ENCODE measurements at places on chromosomes 1 and 21.

- no peak for DNase-seq
Measured at GRCh38 chr1:20223551-20224419, 37.5 kb upstream of the PLA2G2C start.

DNA sequence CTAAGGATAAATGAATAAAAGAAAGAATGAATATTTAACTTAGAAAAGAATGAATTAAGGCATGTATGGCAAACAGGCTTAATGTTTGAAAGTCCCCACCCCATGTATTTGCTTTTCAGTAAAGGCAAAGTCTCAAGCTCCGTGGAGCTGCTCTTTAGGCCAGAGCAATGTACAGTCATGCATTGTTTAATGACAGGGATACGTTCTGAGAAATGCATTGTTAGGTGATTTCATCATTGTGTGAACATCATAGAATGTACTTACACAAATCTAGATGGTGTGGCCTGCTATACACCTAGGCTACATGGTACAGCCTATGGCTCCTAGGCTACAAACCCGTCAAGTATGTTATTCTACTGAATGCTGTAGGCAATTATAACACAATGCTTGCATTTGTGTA is 51.6 kb upstream of the SPATA6 start:
- peak; percentile 21 for DNase-seq

DNA sequence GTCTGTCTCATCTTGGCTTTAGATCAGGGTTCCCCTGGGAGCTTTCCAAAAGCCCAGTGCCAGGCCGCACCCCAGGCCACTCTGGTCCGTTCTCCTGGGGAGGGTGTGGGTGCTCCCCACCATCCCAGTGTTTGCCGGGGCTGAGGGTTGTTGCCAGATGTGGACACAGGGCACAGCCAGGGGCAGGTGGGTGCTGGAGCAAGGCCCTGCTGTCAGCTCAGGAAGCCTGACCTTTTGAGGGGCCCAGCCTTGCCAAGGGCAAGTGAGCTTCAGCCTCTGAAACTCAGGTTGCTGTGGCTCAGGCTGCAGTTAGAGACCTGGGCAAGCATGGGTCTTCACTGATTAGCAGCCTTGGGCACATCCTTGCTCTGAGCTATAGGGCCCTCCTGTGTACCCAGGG is 22.8 kb upstream of the ZBTB21 start:
- no peak for DNase-seq

GRCh38 chr1:178324003-178324402 is 172.8 kb downstream of the CLEC20A start:
- no peak for DNase-seq

DNA sequence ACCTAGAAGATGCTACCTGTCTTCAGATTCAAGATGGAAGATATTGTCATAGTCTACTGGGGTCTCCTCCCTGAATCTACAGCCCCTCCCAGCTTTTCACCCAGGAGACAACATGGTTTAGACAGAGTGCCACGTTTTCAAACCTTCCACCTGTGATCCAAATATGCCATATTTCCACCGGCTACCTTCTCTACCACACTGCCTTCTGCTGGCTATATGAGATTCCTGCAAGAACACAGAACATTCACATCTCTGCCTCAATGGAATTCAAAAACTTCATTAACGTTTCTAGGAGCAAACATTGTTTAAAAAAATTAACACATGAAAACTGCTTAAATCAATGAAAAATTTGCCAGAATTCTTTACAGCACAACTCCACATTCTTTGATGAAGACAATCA is 12.9 kb upstream of the LELP1 start:
- no peak for DNase-seq

DNA sequence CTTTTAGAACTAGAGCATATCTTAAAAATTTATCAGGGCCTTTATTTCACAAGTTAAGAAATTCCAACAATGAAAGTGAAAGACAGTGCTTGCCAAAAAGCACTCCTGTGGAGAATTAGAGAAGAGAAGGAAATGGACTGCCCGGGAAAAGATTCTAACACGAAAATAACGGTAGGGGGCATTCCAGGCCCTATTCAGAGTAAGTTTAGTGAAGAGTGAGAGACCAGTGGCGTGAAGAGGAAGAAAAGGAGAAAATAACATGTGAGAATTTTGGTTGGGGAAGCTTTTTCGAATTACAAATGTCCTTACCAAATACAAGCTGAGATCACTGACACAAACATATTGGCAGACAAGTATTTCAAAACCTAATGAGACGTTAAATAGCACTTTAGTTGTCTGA is 38.4 kb upstream of the RBM34 start:
- DNase-seq: peak; percentile 62

- no peak for DNase-seq
Measured at GRCh38 chr1:47224676-47225399, 7.2 kb downstream of the TAL1 start.

DNA sequence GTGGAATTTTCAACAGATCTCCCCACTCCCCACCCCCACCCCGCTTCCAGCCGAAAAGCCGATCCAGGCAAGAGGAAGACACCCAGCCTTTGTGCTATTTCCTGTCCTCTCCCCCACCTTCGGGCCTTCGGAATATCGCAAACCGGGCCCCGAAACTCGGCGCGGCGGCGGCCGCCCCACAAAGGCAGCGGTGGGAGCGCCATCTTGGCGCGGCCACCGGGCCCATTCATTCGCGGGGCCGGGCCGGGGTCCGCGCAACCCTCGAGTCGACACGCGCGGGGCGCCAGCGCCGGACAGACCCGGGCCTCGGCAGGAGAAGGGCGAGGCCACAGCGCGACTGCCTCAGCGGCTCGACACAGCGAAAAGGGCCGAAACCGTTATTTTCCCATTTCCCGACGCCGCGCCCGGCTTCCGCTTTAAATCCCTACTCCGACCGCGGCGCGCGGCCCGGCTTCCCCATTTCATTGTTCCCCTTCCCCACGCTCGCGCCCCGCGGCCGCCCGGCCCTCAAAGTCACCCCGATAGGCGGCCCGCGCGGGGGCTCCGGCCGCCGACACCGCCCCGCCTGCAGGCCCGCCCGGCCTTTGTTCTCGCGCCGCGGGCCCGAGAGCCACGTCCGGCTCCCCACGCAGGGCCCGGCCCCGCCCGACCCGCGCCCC is 911 bp downstream of the GNB1 start:
- peak; percentile 82 for DNase-seq

- no peak for DNase-seq
Measured at GRCh38 chr1:29807689-29808088, 571.4 kb downstream of the PTPRU start.

DNA sequence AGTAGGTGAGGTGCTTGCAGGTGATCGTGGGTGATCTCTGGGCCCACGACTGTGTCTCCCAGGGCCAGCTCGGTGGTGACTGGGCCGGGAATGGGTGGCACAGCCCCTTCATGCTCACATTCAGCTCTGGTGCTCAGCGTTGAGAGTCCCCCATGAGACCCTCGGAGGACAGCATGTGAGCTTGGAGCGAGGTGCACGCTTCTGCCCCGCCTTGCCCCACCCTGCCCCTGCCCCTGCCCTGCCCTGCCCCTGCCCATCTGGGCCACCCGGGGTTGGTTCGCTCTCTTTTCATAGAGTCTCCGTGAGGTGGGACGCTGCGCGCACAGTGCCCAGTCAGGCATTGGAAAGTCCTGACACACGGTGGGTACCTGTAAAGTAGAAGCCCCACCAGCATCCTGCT is 75.3 kb upstream of the ACTL8 start:
- DNase-seq: no peak

DNA sequence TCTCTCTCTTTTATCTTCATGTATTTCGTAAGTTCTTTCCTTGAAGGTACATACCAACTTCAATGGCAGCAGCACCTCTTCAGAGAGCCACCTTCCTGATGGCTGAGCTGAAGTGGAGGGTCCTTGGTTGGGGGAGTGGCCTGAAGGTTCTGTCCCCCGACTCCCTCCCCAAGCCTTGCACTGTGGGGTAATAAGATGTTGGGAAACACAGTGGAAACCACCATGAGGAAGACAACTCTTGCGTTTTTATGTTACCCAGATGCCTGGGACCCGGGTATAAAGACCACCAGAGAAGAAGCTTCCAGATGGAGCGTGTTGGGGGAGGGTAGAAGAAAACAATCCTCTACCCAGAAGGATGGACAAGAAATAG is 794 bp downstream of the KRTAP12-3 start:
- no peak for DNase-seq

GRCh38 chr1:41649396-41650027 is 165.0 kb upstream of the EDN2 start:
- DNase-seq: no peak

- DNase-seq: no peak
Measured at GRCh38 chr1:236091933-236092318, 27.0 kb upstream of the NID1 start.

DNA sequence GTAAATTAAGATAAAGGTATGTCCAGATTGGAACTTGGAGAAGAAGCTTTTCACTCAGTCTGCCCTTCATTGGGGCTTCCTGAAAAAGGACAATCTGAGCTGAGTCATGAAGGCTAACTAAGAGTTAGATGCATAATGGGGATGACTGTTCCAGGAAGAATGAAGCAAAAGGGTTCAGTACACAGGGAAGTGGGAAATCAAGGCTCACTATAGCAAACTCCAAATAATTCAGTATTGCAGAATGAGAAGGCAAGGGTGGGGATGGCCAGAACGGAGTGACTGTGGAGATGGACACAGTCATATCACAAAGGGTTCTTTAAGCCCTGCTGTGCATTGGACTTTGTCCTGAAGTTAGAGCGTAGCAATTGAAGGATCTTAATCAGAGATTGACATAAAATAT is 158.3 kb downstream of the FGGY start:
- DNase-seq: no peak

DNA sequence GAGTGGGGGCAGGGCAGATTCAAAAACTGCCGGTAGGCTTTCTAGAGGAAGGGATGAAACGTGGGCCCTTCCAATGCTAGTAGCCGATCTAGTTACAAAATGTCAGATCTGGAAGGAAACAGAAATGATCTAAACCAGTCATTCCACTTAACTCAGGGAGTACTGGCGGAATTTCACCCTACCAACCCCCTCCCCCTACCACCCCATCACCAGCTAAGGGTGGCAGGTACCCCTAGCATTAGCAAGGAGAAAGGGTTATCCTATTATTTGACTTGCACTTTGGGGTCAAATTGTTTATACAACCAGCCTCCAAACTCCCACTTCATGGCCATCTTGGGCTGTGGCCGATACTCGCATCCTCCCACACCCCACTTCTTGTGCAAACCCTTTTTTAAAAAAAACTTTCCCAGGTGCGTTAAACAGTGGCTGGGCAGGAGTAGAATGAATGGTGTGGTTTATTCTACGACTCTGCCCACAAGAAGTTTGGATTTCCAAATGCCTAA is 644 bp upstream of the MRPL24 start:
- DNase-seq: no peak

DNA sequence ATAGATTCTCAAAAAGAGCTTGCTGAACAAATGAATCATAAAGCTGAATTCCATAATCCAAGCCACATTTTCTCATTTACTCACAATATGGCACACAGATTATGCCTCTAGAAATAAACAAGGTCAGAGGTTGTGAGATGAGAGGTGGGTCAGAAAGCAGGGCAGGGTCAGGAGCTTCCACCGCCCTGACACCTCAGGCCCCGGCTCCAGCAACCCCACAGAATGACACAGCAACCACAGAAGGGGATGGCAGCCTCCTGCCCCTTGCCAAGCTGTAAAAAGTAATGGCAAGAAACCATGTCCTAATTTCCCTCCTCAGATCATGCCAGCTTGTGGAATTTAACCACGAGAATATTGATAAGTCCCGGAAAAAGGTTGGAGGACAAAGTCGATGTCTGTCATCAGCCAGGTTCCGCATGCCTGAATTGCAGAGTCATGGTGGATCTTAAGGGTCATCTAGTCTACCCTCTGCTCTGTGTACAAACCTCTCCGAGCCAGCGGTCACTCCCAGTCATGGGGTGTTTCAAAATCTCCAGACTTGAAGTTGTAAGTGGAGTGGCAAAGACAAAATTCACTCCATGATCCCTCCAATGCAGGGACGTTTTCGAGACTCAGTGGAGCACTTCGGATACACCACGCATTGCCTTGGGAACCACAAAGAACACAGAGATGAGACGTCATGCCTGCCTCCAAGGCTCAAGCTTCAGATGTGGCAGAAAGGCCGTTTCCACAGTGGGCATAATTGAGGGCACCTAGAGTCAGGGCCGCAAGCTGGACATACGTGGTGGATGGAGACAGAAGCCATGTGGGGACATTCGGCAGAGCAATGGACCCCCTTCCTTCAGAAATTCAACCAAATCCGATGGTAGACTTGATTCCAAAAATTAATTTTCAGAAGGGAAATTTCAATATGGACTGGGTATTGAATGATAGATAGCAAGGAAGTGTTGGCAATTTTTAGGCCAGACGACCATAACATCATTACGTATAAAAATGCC is 254.0 kb downstream of the TOMM20 start:
- DNase-seq: no peak

DNA sequence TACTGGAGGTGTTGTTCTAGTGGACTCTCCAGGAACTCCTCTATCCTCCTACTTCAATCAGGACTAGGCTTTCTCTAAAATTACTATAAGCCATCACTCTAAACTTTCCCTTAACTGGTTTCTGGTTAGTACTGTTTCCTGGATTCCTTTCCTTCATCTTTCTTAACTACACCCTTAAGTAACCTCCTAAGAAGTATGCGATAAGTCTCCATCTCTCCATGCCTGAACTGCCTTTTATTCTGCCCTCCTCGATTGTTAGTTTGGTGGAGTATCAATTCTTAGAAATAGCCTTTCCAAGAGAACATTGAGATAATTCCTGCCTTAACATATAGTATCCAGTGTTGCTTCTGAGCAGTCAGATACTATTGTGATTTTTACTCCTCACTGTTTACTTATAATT is 162.9 kb upstream of the PDE4B start:
- DNase-seq: no peak

GRCh38 chr1:190599670-190600069 is 122.0 kb upstream of the BRINP3 start:
- no peak for DNase-seq

DNA sequence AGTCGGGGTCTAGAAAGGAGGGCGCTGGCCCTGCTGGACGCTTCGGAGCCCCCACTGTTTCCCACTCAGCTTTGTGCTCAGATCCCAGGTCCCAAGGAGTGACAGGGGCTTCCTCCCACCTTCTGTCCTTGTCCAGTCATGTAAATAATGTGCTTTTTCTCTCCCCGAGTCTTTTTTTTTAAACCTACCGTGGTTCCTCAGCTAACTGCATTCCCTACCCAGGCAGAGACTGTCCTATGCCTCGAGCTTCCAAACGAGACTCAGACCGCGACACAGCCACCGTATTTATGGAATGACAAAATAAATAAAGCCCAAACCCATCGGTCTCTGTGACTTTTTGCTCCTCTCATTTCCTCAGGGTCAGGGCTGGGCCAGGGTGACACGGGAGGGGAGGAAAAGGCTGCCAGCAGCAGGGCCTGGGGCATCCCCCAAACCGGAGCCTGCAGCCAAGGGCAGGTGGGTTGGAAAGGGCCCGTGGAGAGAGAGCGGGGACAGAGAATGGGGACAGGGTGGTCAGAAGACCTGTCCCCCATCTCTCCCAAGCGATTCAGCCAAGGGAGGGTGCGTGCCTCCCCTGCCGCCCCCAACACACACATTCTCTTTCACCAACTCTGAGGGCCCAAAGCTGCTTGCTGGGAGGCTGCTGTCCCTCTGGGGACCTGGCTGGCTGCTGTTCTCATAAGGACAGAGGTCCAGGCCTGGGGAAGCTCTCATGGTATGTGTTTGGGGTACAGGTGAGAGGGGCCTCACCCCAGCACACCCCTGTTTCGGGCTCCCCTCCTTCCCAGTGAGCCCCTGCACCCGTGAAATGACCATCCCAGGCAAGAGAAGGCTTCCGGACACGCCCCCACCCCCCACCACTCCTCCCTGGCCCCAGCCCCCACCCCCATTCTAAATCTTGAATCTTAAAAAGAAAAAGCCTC is 55.4 kb downstream of the KCNAB2 start:
- no peak for DNase-seq
